ENCODE measurements at places on chromosomes 7 and 10. TPM values are rescaled to one million over a fixed set of nuclear protein-coding genes. Genes with fewer than 3 reads are reported as not detected.

- no peak for DNase-seq
Measured at GRCh38 chr10:109956454-109957091, 33.3 kb upstream of the XPNPEP1 start.

DNA sequence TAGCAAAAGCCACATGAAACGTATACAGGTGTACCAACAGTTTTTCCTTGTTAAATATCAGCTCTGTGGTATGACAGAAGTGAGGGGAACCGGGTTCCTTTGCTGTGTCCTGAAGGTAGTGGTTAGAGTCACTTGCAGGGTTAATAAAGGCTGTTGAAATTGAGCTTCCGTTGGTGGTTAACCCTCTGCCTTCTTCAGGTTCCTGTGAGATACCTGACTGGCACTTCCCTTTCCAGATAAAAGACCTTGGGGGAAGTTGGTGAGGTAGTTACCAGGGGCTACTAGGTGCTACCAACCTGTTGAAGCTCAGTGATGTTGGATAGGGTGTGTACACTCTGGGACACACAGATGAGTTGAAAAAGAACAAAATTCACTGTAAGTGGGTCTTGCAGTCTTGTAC, 384.1 kb downstream of the GATA3 start:
- peak; percentile 64 for DNase-seq

- no peak for DNase-seq
Measured at GRCh38 chr10:60281331-60281730, 108.3 kb downstream of the ANK3 start.

DNA sequence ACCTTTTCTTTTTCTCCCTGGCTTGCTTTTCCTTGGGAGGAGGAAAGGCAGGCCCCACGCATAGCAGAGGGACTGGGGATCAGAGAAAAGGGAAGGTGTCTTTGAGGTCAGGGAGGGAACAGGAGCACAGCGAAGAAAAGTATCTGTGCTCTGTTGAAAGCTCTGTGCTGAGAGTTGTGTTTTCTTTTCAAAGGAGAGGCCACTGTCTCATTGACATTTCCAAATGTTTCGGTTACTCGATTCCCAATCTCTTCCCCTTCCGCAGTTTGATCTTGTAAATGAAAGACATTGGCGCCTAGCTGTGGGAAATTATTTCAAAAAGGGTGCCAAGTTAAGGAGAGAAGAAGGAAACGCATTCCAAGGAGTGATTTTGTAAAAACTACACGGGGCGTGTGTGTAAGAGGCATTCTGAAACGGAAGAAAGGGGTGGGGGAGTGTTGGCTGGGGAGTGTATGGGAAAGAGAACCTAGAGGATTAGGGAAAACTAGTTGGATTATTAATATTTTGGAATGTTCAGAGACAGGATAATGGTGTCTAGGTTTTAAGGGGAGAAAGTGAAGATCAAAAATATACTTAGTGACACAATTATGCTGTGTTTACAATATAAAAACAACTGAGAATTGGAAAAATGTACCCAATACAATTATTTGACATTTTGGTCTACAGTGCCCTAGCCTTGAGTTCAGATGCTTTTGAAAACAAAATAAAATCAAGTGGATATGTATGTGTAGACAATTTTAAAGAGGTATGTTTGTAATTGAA, 708 bp downstream of the KLHDC10 start:
- DNase-seq = no peak

SLC39A12 gene
- not detected for total RNA-seq

GRCh38 chr7:12777257-12777656, 89.8 kb downstream of the ARL4A start:
- DNase-seq = no peak
